ENCODE measurements at places on chromosomes 2 and 18.

DNA sequence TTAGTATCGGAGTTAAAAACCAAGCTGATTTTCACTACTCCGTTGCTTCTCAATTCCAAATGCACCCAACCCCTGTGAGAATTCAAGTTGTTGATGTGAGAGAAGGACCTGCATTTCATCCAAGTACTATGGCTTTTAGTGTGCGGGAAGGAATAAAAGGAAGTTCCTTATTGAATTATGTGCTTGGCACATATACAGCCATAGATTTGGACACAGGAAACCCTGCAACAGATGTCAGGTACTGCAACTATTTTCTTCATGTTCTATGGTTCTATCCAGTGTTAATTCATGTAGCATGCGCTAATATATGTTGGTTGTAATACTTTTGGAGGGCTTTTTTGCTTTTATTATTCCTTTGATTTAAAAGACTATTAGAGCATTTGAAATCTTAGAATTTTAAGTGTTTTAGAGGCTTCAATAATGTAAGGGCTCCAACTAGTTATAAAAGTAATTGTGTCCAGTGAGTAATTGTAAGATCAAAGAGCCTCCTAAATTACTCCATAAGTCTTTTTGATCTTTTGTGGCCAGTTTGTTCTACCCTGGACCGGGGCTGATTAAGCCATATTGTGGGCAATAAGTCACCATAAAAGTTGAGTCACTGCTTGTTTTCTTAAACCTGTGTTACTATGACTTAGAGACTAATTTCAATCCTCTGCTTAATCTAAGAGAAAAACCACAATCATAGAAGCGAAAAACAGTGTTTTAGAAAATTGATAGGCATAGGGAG is 22.9 kb downstream of the DSG4 start:
- no peak for DNase-seq

- DNase-seq, result no peak
Observed at GRCh38 chr18:38790303-38790702, 1224.7 kb upstream of the CELF4 start.

- DNase-seq, result no peak
Observed at GRCh38 chr2:219634951-219635751, 7.7 kb downstream of the SLC4A3 start.

DNA sequence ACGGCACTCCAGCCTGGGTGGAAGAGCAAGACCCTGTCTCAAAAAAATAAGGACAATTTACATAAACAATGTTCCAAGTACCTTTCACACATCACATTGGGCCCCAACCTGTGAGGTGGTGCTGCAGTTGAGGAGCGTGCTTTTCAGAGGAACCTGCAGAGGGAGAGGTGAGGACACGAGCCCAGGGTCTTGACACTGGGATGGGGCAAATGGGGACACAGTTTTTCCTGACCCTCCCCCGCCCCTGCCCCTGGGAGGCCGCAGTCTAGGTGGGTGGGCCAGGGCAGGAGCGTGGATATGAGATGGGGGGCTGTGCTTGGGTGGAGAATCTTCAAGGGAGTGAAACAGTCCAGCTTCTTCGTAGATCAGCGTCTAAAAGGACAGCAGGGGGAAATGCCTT is 112.9 kb downstream of the SEPTIN10 start:
- DNase-seq, result no peak

DNA sequence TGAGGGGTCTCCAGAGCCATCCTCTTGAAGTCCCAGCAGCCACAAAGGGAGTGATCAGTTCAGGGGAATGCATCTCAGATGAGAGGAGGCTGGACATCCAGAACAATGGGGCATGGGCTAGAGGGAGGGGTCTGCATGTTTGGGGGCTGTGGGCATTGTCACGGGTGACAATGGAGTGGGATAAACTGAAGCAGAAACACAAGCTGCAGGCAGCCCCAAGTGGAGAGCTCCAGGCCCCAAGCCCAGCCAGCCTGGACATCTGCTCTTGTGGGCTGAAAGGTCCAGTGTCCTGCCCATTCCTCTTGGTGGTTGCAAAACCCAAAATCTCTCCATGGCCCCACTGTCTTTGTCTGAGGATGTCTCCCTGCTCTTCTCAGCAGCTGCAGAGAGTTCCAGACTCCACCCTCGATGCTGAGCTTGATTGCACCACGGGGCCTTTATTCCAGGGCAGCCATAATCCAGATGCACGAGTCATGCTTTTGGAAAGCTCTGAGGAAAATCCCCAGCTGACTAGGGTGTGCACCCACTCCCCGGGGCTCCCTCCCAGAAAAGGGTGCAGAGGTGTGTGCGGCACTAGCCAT is 149.4 kb downstream of the TNS1 start:
- no peak for DNase-seq
